ENCODE measurements at places on chromosomes 2 and 18. TPM values are rescaled to one million over a fixed set of nuclear protein-coding genes. Genes with fewer than 3 reads are reported as not detected.

RIOK3 gene
- total RNA-seq: 20.5 TPM

HOXD4 gene
- not detected for total RNA-seq

KLHL41 gene
- total RNA-seq: 26.1 TPM

NT5DC4 gene
- total RNA-seq: not detected

ANKRD29 gene
- 3.9 TPM for total RNA-seq

PARD6G gene
- total RNA-seq: 8.2 TPM

ZSCAN30 gene
- total RNA-seq: 8.4 TPM

C2orf72 gene
- total RNA-seq: not detected

SERPINB7 gene
- not detected for total RNA-seq

CYP26B1 gene
- total RNA-seq: 11.3 TPM

EFR3B gene
- total RNA-seq: 4.0 TPM

MGAT4A gene
- total RNA-seq: 0.08 TPM

NFATC1 gene
- total RNA-seq: 4.9 TPM

IL1A gene
- not detected for total RNA-seq

OBSL1 gene
- 67.8 TPM for total RNA-seq

DSEL gene
- 24.6 TPM for total RNA-seq

CIB4 gene
- total RNA-seq: not detected

ABHD1 gene
- not detected for total RNA-seq

ERICH2 gene
- total RNA-seq: 0.68 TPM

EVX2 gene
- not detected for total RNA-seq

PHOSPHO2 gene
- 4.9 TPM for total RNA-seq

ZSWIM2 gene
- not detected for total RNA-seq

GALNT5 gene
- 0.02 TPM for total RNA-seq

MOCOS gene
- not detected for total RNA-seq

MAPRE3 gene
- 0.57 TPM for total RNA-seq

FIGN gene
- 7.2 TPM for total RNA-seq

UXS1 gene
- total RNA-seq: 48.8 TPM

CXCR4 gene
- 164 TPM for total RNA-seq

CPLX4 gene
- total RNA-seq: not detected

APOB gene
- 0.08 TPM for total RNA-seq

FEZ2 gene
- 31.0 TPM for total RNA-seq

RBKS gene
- total RNA-seq: 0.51 TPM

ARHGEF4 gene
- total RNA-seq: not detected

C1GALT1C1L gene
- total RNA-seq: 3.7 TPM

DCC gene
- 0.35 TPM for total RNA-seq

C2orf80 gene
- not detected for total RNA-seq

CTDP1 gene
- 8.8 TPM for total RNA-seq

DNAJC5G gene
- not detected for total RNA-seq

SH3BP4 gene
- 35.5 TPM for total RNA-seq
